ENCODE measurements at places on chromosomes 16 and 17. TPM values are rescaled to one million over a fixed set of nuclear protein-coding genes. Genes with fewer than 3 reads are reported as not detected.

- DNase-seq, result no peak
These were observed 148.2 kb downstream of the CPPED1 start for GRCh38 chr16:12655537-12655936.

GRCh38 chr17:28497931-28498330 lies 8.2 kb upstream of the FOXN1 start:
- DNase-seq, result no peak

- no peak for DNase-seq
These were observed 82.0 kb downstream of the GLG1 start for GRCh38 chr16:74524926-74525325.

DNA sequence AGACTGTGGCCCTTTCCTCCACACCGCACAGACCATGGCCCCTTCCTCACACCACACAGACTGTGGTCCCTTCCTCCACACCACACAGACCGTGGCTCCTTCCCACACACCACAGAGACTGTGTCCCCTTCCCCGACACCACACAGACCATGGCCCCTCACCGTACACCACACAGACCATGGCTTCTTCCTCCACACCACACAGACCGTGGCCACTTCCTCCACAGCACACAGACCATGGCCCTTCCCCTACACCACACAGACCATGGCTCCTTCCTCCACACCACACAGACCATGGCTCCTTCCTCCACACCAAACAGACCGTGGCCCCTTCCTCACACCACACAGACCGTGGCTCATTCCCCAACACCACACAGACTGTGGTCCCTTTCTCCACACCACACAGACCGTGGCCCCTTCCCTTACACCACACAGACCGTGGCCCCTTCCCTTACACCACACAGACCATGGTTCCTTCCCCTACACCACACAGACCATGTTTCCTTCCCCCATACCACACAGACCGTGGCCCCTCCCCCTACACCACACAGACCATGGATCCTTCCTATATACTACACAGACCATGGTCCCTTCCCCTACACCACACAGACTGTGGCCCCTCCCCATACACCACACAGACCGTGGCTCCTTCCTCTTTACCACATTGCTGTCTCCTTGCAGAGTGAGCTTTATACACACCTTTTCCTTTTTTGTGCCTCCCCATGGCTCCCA lies 297.5 kb upstream of the FOXF1 start:
- no peak for DNase-seq

DNA sequence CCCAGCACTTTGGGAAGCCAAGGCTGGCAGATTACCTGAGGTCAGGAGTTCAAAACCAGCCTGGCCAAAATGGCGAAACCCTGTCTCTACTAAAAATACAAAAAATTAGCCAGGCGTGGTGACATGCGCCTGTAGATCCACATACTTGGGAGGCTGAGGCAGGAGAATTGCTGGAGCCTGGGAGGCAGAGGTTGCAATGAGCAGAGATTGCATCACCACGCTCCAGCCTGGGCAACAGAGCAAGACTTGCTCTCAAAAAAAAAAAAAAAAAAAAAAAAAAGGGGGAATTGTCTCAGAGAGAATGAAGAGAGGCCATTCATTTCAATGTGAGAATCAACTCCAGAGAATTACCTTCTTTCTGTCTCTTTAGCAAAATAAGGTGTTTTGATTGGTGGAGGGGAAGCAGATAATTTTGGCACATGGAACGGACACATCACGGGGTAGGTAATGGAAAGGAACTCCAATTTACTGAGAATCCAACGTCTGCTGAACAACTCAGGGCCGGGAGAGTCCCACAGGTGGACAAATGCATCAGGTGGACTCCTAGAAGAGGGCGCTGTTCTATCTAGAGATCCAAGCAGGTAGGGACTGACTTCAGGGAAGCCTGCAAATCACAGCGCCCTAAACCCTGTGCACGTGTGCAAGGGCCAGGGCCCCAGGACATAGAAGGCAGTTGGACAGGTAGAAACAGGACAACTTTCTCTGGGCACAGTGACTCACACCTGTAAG lies 77.5 kb downstream of the BMERB1 start:
- no peak for DNase-seq

GRCh38 chr17:61363601-61364462 lies 35.8 kb upstream of the TBX2 start:
- no peak for DNase-seq

DNA sequence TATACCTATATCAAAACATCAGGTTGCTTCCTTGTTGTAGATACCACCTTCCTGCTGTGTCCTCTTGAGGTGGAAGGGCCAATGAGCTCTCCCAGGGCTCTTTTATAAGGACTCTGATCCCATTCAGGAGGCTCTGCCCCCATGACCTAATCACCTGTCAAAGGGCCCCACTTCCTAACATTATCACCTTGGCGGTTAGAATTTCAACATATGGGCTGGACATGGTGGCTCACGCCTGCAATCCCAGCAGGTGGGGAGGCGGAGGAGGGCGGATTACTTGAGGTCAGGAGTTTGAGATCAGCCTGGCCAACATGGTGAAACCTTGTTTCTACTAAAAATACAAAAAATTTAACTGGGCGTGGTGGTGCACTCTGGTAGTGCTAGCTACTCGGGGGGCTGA lies 86.4 kb downstream of the HAPSTR1 start:
- DNase-seq, result no peak

DNA sequence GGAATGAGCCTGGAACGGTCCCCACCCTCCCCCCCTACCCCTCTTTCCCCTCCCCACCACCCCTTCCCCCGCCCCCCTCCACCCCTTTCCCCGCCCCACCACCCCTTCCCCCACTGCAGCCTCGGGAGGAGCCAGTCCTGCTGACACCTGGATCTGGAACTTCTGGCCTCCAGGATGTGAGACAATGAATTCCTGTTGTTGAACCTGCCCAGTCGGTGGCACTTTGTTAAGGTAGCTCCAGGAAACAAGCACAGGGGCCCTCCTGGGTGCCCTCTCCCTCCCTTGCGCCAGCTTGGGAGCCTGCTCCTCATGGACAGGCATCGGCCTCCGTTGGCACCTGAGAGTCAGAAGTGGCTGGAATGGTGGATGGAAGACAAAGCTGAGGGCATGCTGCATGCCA lies 152.4 kb upstream of the FOXF1 start:
- no peak for DNase-seq

DNA sequence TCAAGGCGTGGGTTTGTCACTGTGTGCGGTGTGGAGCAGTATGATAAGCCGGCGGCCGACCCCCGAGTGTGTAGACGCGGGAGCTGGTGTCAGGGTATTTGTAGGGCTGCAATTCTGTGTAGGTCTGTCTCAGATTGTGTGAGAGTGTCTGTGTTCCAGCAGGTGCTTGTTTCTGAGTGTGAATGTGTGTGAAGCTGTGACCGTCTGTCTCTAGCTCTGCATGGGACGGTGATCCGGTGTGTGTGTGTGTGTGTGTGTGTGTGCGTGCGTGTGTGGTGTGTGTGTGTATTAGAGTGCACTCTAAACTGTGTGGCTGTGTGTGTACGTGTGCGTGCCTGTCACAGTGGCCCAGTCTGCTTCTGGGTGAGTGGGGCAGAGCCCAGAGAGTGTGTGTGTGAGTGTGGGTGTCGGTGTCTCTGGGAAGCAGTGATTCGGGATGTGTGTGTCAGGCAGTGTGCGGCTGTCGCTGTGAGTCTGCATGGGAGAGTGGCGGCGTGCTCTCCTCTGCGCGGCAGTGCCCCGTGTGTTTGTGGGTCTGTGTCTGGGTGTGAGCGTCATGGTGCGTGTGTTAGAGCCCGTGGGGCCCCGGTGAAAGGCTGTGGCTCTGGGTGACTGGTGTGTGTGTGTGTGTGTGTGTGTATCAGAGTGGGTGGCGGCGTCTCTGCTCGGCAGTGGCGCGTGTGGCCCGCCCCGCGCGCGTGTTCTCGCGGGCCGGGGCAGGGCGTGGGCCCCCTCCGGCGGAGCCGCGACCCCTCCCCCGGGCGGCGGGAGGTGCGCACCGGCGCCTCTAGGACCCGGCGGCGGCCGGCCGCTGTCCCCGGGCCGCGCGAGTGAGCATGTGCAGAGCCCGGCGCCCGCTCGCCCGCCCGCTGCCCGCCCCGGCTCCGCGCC lies at the start of gene WSCD1:
Gene WSCD1, plus strand, starts transcription at position 841 of the 891 bp plus-strand sequence. CDS start 10,280 bp downstream, outside the sequence.
- peak; percentile 87 for DNase-seq

- no peak for DNase-seq
These were observed 7.4 kb upstream of the SPAG9 start for GRCh38 chr17:51128076-51128475.

GRCh38 chr17:30379903-30380381 lies 1.2 kb downstream of the CPD start:
- no peak for DNase-seq

DNA sequence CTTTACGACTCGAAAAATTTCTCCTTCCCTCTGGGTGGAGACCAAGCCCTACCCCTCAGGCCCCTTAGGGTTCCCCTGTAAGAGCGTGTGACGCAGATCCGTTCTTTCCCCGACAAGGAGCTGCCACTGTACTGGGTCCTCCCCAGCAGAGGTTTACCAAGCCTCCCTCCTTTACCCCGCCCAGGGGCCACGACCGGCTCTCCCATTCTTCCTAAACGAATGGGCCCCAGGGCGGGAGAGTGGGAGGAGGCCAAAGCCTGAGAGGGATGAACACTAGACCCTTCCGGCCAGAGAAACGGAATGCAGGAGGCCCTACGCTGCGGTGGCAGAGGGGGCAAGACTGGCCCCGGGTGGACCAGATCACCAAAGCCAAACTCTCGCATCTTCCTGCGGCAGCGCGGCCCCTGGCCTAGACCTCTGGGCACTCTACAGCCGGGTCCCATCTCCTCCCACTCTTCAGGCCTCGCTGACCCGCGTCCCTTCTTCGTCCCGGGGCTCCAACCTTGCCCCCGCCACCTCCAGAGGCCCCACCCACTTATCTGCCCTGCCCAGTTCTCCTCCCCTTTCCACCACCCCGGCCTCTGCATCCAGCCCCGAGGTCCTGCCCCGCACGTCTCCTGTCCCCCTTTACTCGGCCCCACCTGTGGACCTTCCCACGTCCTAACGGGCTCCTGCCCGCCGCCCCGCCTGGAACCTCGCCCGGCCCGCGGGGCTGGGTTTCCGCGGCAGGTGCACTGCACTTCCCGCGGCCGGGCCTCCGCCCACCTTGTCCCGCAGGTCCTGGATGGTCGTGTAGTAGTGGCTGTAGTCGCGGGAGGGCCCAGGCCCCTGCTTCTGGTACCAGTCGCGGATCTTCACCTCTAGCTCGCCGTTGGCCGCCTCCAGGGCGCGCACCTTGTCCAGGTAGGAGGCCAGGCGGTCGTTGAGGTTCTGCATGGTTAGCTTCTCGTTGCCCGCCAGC lies 765 bp downstream of the KRT19 start:
- DNase-seq, result no peak

- DNase-seq, result no peak
These were observed 319.5 kb upstream of the CA10 start for GRCh38 chr17:52477824-52478699.

DNA sequence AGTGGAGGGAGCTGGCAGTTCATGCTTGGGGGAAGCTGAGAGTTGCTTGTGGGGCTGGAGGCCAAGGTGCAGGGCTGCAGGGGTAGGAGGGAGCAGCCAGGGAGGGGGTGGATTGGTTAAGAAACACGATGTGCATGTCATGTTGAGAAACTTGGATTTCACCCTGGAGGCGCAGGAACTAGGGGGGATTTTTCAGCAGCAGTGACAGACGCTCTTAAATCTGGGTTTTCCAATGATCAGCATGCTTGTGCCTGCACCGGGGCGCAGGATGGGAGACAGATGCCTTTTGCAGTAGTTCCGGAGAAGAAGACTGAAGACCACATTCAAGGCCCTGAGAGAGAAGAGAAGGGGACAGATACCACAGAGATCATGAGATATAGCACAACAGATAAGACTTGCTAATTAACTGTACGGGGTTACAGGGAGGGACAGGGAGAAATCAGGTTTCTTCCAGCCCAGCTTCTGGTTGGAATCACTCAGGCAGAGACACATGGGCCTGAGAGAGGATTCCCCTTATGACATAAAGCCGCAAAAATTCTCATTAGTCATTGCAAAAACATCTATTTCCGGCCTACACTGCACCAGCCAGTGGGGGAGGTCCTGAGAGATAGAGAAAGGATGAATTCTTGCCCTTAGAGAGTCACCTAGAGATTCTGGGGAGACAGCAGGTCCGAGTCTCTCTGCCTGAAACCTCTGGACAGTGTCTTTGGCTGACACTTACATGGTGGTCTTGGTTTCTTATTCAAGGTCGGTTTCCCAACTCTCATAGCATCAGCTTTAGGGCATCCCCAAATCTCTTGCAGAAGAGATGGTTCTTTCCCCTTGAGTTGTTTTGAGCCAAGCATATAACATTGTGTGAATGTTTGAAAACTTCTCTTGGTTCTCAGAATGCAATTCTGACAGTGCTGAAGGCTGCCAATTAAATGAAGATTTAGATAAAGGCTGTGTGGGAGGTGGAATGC lies 27.1 kb downstream of the CDH13 start:
- DNase-seq, result no peak

DNA sequence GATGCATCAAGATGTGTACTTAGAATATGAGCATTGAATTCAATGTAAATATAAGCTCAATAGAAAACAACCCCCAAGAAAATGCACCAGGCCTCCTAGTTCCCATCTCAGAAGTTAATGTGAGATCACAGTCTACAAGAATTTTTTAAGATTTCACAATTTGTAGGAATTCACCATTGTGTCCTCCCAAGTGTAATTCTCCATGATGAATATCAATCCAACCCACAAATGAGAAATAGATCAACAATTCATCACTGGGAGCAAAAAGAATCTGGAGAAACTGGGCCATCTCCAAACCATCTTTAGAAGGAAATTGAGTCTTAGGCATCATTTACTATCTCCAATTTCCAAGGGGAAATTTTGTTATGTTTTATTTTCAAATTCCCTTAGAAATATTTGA lies 310.5 kb upstream of the GOT2 start:
- no peak for DNase-seq

- DNase-seq, result no peak
These were observed 2.2 kb upstream of the LIMD2 start for GRCh38 chr17:63701868-63702720.

The PRAC1 gene
- not detected for polyA plus RNA-seq

The DOC2B gene
- polyA plus RNA-seq, result 0.81 TPM

The TBC1D3I gene
- polyA plus RNA-seq, result 0.05 TPM

The KRTAP2-2 gene
- polyA plus RNA-seq, result not detected

The PIK3R5 gene
- polyA plus RNA-seq, result not detected

The ERN2 gene
- not detected for polyA plus RNA-seq

The TSPAN10 gene
- 6.0 TPM for polyA plus RNA-seq

The CCL8 gene
- not detected for polyA plus RNA-seq

All from SK-N-SH (cell line).